Activated CD4-positive, alpha-beta T cell treated with anti-CD3 and anti-CD28 coated beads, Interleukin-2, amount 10 ng/mL, durations not matched to agents 24 days and 14 days (primary cell): ENCODE measurements at places on chromosomes 5 and 9. TPM values are rescaled to one million over a fixed set of nuclear protein-coding genes. Genes with fewer than 3 reads are reported as not detected.

DNA sequence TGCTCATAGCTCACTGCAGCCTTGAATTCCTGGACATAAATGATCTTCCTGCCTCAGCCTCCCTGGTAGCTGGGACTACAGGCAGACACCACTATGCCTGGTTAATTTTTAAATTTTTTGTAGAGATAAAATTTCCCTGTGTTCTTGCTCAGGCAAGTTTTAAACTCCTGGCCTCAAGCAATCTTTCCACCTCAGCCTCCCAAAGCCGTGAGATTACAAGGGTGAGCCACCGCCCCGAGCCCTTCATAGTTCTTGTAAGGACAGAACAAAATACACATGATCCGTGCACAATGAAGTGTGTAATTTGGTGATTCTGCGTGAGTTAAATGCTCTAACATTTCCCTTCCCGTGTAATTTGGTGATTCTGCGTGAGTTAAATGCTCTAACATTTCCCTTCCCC lies 27.7 kb upstream of the MYO10 start:
- no peak for DNase-seq
- H3K4me1 ChIP-seq: no peaks in the 10 kb centered on the region

Gene PDCD1LG2
- total RNA-seq: 1.3 and 1.5 TPM in 2 replicates

Gene IFNK
- not detected in 2 replicates for total RNA-seq

- H3K4me1 ChIP-seq: no peaks in the 10 kb centered on the region
- no peak overlapping the region for H3K27ac ChIP-seq
- no peak for DNase-seq
- no peaks in the 10 kb centered on the region for H3K36me3 ChIP-seq
- no peak overlapping the region for H3K4me3 ChIP-seq
Measured at GRCh38 chr5:122258241-122258640, 53.8 kb upstream of the SNCAIP start.

DNA sequence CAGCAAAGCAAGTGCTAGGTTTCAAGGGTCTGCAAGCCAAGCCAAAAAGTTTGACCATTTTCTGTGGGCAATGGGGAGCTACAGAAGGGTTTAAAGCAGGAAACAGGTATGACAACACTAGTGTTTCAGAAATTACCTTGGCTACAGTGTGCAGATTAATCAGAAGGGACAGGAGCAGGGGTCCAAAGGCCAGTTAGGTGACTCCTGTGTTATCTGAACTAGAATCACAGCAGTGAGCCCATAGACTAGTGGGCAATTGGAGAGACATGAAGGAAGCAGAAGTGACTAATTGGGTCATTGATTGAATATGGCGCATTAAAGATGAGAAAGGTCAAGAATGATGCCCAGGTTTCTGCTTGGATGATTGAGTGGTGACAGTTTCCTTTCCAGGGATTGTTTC lies 41.4 kb upstream of the TGFBR1 start:
- peaks cover 8% of the 10 kb centered on the region for H3K36me3 ChIP-seq
- H3K4me3 ChIP-seq: no peak overlapping the region
- no peaks in the 10 kb centered on the region for H3K27me3 ChIP-seq
- H3K4me1 ChIP-seq: peaks cover 48% of the 10 kb centered on the region
- no peak overlapping the region for H3K27ac ChIP-seq
- DNase-seq: no peak

DNA sequence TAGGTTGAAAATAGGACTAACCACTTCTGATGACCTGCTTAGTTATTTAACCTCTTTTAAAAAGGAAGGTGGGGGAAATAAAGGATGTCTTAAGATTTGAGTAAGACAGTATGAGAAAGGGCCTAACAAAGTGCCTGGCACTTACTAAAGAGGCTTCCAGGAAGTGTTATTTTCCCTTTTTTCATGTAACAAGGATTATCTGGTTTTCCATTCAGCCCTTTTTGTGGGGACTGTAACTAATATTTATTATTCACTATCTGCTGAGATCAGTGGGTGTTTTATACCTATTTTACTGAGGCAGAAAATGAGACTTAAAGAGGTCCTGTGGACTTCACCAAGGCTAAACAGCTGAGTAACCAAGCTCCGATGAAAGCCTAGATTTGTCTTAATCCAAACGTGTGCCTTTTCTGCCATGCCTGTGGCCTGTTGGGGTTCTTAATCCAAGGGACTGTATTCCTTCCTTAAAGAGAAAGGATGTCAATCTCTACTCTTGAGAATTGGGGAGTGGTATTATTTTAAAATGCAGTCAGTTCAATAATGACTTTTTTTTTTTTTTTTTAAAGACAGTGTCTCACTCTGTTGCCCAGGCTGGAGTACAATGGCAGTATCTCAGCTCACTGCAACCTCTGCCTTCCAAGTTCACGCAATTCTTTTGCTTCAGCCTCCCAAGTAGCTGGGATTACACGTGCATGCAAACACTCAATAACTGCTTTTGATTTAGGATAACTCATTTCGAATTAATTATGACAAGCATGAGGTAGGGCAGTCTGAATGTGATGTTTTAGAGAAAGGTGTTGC lies 6.5 kb downstream of the JMY start:
- H3K27ac ChIP-seq: no peak overlapping the region
- peaks cover 3% of the 10 kb centered on the region for H3K27me3 ChIP-seq
- peaks cover 31% of the 10 kb centered on the region for H3K4me1 ChIP-seq
- H3K36me3 ChIP-seq: peaks cover 1% of the 10 kb centered on the region

- no peaks in the 10 kb centered on the region for H3K4me1 ChIP-seq
- H3K36me3 ChIP-seq: no peaks in the 10 kb centered on the region
- peaks cover 26% of the 10 kb centered on the region for H3K27me3 ChIP-seq
- no peak overlapping the region for H3K4me3 ChIP-seq
- DNase-seq: no peak
Measured at GRCh38 chr9:123964761-123965160, 34.8 kb upstream of the DENND1A start.
